ENCODE measurements at places on chromosomes 3 and 15.
A peak's percentile ranks its signal among the peaks of the same experiment; 100 is the strongest.

GRCh38 chr15:89352476-89352875 is 17.9 kb upstream of the POLG start:
- no peak for DNase-seq

- no peak for DNase-seq
These were observed 58.0 kb upstream of the LRTM1 start for GRCh38 chr3:54985856-54986255.

GRCh38 chr3:50515565-50516439 is 12.4 kb upstream of the CACNA2D2 start:
- DNase-seq = no peak

DNA sequence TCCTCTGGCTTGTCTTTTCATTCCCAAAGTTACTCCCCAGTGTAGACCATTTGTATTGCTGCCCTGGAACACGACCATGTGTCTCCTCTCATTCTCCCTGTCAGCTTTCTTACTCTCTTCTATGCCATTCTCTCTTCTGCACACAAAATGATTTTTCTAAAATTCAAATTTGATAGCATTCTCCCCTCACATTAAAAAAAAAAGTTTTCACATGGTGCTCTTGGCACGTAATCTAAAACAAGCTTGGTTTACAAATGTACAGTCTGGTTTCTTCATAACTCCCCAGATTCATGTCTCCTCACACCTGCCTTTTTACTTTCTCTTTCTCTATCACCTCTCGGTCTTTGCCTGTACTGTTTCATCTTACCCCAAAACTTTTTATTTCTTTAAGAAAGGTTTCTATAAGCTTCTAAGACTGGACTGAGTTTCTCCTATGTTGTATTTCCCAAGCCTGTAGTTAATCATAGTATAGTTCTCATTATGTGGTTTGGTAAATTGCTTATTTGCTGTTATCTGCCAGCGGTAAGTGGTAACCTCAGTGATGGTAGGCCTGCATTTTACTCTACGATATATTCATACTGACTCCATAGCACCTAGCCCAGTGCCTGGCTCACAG is 31.2 kb downstream of the BCHE start:
- DNase-seq = no peak

- no peak for DNase-seq
These were observed 59.4 kb downstream of the RASGRF1 start for GRCh38 chr15:79031201-79031600.

GRCh38 chr3:187277129-187277462 is 14.4 kb downstream of the MASP1 start:
- no peak for DNase-seq

GRCh38 chr15:65773386-65774111 is 18.5 kb downstream of the DENND4A start:
- DNase-seq = no peak

DNA sequence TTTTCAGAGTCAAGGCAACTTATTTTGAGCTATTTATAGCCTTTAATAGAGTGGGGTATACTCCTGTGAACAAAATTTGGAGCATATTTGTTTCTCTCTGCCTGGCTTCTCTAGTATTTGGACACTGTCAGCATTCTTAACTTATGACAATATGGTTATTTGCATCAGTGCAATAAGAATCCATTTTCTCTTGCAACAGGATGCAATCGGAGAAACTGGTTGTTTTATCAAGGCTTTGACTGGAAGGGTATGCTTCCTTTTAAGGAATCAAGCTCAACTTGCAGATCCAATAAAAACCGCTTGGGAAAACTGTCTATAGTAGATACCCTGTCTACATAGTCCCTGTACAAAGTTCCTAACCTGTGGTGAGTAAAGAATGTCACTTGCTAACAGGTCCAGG is 106.7 kb downstream of the DPH6 start:
- DNase-seq = no peak

DNA sequence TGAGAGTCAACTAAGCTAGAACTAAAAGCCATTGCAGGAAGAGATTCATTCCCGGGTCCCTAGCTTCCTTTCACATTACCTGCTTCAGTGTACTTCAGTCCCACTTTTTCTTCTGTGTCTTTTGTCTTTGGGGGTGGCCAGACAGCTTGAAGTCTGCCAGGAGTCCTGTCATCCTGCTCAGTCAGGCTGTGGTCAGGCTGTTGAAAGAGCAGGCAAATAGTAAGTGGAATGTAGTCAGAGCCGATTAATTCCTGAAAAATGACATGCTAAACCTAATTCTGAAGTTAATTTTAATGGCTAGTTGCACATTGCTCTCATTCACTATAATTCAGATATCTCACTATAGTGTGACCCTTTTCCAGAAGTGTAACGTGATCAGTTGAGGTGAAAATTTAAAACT is 129.6 kb downstream of the FMN1 start:
- DNase-seq = no peak

DNA sequence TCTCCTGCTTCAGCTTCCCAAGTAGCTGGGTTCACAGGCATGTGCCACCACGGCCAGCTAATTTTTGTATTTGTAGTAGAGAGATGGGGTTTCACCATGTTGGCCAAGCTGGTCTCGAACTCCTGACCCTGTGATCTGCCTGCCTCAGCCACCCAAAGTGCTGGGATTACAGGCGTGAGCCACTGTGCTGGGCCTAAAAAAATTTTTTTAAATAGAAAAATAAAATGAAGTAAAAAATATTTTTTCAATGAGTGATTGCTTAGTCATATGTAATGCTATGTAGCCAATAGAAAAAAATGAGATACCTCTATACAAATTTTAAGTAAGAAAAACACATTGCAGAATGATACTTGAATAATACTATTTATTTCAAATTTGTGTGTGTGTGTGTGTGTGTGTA is 27.9 kb upstream of the SLC30A4 start:
- DNase-seq = no peak

DNA sequence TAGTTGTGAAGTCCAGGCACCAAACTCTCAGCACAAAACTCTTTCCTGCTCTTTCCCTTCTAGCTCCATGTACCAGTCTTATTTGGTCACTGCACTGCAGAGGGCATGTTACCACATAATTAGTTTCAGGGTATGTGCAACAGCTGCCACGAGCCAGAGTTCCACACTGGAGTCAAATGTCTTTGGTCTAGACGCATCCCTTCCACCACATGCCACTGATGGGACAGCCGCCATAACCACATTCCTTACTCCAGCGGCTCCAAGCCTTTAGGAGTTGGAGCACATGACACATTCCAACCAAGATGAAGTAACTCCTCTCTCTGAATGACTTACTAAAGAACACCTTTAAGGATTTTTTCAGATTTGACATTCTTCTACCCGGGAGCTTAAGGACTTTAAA is 153.4 kb downstream of the ERC2 start:
- DNase-seq = no peak

GRCh38 chr15:78680431-78681075 is 39.5 kb upstream of the CHRNB4 start:
- DNase-seq = no peak

DNA sequence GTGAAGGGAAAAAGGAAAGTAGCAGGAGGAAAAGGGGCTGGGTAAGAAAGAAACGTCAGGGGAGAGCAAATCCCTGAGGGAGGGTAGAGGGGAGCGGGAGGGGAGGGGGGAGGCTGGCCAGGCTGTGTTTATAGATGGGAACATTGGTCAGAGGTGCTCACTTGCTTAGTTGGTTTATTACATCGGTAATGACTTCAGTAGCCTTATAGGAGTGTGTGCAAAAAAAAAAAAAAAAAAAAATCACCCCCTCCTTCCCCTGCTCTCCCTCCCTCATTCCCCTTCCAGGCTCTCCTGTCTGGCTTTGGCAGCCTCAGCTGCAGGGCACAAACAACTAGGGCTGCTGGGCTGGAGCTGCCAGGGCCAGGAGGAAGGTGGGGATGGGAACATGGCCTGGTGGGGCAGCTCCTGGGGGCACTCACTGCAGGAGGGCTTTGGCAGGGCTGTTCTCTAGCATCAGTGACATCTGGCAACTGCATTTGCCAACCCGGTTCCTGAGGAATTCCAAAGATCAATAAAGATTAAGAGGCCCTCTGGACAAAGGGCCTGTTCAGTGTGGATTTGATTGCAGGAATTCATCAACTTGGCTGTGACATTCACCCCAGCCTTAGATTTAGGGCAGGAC is 334.5 kb upstream of the FRG2C start:
- no peak for DNase-seq

DNA sequence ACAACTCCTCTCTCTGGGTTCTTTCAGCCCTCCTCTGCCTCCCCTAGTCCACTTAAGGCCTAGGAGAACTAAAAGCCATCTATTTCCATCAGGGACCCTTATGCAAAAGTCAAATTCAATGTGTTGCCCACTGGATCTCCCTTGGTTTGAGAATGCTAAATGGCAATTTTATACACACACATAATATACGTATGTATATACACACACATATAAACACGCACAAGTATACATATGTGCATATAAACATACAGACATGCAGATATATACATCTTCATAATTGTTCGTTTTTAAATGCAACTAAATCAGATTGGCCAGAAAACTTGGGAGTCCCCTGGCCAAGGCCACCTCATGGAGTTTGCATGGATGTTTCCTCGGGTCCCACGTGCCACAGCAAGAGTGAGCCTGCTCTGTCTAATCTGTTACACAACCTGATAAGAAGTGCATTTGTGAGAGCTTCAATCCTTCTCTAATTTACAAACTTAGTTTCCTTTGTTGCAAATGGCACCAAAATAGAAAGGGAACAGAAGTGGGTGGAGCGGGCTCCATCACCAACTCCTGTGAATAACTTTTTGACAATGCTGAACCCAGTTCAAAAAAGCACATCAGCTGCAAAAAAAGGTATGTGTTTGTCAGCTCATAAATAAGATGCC is 84.2 kb downstream of the FOXP1 start:
- DNase-seq = no peak

- DNase-seq = no peak
These were observed 9.8 kb downstream of the SELENOS start for GRCh38 chr15:101267320-101268104.

DNA sequence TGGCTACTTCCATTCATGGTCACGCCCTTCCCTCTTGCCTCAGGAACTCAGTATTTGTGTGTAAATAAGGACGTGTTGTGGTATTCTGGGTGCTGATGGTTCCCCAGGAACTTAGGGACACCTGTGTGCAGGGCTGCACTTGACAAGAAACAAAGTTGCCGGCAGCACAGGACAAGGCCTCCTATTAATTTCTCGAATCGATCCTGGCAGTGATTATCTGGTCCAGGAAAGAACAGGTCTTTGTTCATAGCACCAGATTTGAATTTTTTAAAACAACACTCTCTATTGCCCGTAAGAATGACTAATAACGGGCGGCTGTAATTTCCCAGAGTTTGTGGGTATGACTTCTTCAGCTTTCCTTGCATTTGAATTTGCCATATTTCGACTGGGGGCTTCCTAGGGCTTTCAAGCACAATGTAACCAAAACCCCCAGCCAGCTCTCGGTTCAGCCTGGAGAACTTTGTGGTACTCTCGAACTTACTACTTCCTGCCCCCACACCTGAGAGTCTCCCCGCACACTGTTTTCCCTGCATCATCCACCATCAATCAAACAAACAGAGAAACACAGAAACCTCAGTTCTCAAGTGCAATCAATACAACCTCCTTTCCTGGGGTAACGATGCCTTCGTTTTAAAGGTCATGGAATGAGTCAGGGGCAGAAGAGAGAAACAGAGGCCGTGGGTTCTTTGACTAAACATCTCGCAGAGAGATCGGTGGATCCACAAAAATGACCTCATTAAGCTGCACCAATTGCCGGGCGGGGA is 241.7 kb upstream of the ICE2 start:
- DNase-seq = peak; percentile 16

DNA sequence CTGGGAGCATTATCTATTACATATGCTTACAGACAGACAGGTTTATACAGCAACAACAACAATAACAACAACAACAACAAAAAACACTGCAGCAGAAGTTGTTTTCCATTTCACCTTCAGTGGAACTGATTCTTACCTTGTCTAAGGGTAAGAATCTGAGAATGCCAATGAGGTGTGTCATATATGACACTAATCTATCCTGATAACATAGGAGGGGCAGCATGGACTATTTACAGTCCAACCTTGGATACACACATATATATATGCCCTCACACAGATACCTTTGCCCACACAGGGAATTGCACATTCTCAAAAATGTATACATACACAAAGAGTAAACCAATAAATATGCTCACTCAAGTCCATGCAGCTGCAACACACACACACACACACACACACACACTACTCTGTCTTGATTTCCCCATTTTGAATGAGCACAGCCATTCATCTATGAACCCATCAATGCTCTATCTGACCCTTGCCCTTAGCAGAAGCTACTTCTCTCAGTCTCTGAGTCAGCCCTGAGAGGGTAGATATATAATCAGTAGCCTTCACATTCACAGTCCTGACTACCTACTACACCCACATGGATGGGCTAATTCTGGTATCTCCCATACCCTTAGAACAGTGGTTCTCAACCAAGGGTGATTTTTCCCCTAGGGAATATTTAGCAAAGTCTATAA is 9.7 kb upstream of the TRANK1 start:
- DNase-seq = no peak
